Fibroblast of villous mesenchyme (primary cell): ENCODE measurements at places on chromosomes 4 and X.

- DNase-seq = no peak
Measured at GRCh38 chrX:84133023-84133422, 55.0 kb downstream of the RPS6KA6 start.

GRCh38 chr4:178080312-178080711 is 638.1 kb upstream of the AGA start:
- no peak for DNase-seq

- no peak for DNase-seq
Measured at GRCh38 chr4:145388043-145388442, 93.6 kb upstream of the SMAD1 start.

- no peak for DNase-seq
Measured at GRCh38 chr4:178894126-178894525, 1451.9 kb upstream of the AGA start.

DNA sequence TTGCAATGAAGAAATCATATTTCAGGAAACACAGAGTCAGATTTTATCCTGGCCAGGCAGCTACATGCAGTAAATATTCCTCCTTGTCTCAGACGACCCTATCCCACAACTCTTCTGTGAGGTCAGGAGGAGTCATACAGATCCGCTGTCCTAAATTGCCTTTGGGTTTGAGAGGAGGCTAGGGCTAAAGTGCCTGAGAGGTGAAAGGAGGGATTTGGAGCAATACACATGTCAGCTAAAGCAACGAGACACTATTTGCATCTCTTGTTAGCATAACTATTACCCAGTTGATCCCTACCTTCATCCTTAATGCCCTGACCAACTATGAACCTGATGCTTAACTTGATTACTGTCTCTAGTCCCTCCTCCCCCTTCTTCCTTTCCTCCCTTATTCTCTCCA is 98.6 kb downstream of the TBC1D19 start:
- DNase-seq = no peak
